ENCODE measurements at places on chromosomes 16 and 17.

DNA sequence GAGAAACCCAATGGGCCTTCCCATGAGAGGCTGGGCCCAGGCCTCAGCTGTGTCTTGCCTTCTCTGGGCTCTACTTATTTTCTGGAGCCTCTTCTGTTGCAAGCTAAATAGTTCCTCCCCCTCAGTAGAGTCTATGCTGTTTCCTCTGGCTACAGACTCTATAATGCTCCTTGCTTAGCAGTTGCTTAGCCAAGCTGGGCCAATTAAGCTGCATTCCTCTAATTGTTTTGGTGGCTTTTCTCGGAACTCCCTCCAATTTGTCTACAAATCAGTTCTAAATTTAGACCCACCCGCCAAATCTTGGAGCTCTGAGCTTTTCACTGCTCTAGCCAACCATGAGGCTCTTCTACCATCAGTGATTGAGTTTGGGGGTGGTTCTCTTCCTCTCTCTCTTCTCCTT is 302.7 kb upstream of the ASIC2 start:
- no peak for DNase-seq

GRCh38 chr16:30543067-30543466 is 8.4 kb upstream of the ZNF747 start:
- DNase-seq, result no peak

DNA sequence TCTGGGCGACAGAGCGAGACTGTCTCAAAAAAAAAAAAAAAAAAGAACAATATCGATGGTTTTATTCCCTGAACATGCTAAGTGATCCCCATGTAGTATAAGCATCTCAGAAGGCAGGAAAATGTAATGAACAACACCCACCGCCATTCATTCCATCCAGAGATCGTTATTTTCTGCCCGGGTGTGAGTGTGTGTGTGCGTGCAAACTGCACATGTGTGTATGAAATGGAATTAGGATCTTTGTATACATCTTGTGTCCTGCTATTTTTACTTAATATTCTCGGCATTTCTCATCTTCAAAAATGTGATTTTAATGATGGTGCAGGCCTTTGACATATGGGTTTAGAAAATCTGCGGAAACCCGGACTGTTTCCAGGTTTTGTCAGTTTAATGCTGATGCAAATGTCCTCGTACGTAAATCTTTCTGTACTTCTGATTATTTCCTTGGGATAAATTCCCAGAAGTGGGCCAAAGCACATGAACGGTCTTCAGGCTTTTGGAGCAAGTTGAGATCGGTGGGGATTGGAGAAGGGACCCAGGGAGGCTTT is 254.8 kb downstream of the SEC14L1 start:
- DNase-seq, result no peak

DNA sequence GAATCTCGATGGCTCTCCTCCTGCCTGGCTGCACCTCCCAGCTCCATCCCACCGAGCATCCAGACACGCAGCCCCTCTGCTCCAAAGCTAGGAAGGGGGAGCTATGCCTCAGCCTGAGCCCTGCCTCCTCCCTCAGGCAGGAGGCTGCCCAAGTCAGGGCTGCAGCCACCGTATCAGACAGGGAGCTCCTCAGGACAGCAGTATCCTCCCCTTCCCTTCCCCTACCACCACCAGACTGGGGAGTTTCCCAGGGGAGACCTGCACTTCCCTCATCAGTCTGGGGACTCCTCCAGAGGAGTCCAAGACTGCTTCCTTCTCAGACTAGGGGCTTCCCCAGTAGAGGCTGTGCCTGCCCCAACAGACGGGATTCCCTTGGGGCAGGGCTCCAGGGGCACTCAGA is 17.5 kb downstream of the TMEM132E start:
- DNase-seq, result no peak

DNA sequence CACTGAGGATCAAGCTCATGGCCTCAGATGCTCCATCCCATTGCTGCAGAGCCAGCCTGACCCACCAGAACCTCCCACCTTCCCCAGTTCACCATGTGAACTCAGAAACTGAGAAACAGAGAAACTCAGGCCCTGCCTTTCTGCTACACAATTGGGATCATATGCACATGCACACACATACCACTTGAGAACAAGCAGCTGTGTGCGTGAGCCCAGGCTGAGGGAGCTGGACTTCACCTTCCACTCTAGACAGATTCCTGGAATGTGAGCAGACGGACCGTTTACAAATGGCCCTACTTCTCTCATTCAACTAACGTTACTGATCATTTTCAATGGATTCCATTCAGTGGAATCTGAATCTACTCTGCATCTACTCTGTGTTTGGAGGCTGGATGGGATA is 1.7 kb upstream of the SPEM2 start:
- DNase-seq, result no peak

All from NCI-H1694 (cell line).